ENCODE measurements at places on chromosomes 2 and 18.
A peak's percentile ranks its signal among the peaks of the same experiment; 100 is the strongest.

GRCh38 chr2:212426637-212427412 lies 111.8 kb downstream of the ERBB4 start:
- DNase-seq, result no peak

- DNase-seq, result no peak
Observed at GRCh38 chr18:48942554-48943261, 8.1 kb downstream of the SMAD7 start.

DNA sequence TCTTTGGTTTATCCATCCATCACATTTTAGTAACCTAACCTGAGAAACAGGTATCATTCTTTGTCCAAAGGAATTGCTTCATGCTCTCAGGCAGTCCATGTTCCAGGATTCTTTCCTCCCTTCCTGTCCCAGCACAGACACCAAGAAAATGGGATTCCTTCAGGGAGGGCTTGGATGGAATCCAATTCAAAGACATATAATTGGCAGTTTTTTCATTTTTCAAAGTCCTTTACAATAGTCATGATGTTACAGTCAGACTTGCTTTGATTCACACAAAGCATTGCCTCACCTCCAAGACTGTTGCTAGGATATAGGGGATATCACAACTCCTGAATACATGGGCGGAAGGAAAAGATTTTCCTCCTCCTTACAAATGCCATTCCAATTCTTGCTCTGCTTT lies 241.4 kb upstream of the ACVR2A start:
- DNase-seq, result no peak

GRCh38 chr18:79766308-79766707 lies 31.4 kb upstream of the KCNG2 start:
- no peak for DNase-seq

DNA sequence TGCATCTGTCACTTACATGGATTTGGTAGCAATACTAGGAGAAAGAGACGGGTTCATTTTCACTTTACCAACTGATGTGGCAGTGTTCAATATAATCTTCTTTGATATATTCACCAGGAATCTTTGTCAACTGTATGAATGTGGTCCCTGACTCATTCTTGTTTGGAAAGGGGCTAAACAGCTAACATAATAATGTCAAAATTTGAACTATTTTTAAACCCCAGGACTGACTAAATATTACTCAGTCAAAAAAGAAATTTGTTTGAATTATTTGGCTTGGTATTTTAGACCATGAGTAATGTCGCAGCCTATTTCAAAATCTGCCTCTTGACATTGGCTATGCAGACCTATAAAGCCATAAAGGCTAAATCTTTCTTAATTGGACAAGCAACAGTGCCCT lies 413.7 kb upstream of the RGPD4 start:
- DNase-seq, result no peak

GRCh38 chr2:54603357-54603756 lies 120.1 kb upstream of the EML6 start:
- no peak for DNase-seq

DNA sequence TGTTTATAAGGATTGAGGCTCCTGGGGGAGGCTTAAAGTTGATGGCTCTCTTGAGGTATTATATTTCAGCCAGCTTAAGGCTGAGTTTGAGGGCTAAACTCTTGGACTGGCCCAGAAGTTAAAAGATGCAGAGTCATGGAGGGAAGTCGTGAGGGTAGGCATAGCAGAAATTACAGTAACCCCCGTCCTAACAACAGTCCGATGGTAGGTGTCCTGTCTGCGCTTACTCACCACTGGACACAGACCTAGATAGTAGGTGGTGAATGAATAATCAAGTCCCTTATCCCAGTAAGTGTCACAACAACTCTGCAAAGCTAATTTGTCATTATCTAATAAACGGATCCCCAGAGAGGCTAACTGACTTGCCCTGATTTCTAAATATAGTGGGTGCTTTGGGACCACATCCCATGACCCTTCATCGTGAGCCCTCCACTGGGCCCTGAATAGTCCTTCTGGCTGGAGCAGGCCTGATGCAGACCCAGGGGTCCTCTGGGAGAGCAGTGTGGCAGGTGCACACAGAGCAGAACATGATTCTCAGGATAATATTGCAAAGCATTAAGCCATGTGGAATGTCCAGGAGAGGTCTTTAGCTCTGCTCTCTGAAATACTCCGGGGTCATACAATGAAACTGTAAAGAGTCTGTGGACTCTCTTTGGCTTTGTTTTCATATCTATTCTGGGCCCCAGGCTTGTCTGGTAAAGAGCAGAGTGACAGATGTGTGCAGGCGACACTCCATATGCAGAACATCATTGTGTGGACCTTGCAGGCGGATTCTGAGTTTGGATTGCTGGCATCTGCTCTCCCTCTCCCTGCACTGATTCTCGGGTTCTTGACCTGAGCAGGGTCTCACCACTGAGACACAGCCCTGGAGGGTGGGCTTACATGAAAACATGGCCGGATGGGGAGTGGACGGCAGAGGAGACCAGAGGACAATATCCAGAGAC lies 98.1 kb downstream of the RNF144A start:
- DNase-seq, result peak; percentile 36

- DNase-seq, result no peak
Observed at GRCh38 chr2:52336951-52337350, 1305.0 kb upstream of the NRXN1 start.

- no peak for DNase-seq
Observed at GRCh38 chr2:235390816-235391194, 103.0 kb upstream of the AGAP1 start.

- DNase-seq, result no peak
Observed at GRCh38 chr2:43427032-43427424, 168.8 kb downstream of the THADA start.

- DNase-seq, result no peak
Observed at GRCh38 chr2:98868548-98869271, 67.3 kb downstream of the CRACDL start.
